ENCODE measurements at places on chromosomes 5 and 9. TPM values are rescaled to one million over a fixed set of nuclear protein-coding genes. Genes with fewer than 3 reads are reported as not detected.

GRCh38 chr5:158922816-158923215 lies 176.9 kb downstream of the EBF1 start:
- DNase-seq = no peak

- DNase-seq = no peak
These were observed 998.8 kb downstream of the MAT2B start for GRCh38 chr5:164504141-164504772.

DNA sequence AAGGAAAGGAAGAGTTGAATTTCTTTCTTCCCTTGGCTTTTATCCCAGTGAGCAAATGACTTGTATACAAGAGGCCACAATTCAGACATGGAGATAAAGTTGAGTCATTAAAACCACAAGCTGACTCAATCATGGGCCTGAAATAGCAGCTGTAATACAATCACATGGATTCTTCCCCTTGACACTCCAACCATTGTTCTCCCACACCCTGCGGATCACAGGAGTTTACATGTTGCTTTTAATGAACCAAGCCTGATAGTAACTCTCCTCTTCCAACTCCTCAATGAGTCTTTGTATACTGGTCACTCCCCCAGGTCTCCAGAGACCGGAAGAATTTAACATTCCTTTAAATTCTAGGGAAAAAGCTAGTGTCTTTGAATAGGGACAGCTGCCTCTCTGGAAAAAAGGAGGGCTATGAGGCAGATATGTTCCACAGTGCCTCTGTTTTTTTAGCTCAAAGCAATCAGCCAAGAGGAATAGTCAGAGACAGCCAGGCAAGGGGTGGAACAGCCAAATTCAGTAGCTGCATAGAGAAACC lies 32.4 kb downstream of the PCDHGC5 start:
- no peak for DNase-seq

The NR2F1-AS1 gene
- total RNA-seq = not detected

GRCh38 chr5:64947031-64947430 lies 178.3 kb downstream of the CWC27 start:
- no peak for DNase-seq

The CD14 gene
- 3.3 TPM for total RNA-seq

- peak; percentile 1 for DNase-seq
These were observed 9.9 kb upstream of the TRIM36 start for GRCh38 chr5:115179394-115180164.

DNA sequence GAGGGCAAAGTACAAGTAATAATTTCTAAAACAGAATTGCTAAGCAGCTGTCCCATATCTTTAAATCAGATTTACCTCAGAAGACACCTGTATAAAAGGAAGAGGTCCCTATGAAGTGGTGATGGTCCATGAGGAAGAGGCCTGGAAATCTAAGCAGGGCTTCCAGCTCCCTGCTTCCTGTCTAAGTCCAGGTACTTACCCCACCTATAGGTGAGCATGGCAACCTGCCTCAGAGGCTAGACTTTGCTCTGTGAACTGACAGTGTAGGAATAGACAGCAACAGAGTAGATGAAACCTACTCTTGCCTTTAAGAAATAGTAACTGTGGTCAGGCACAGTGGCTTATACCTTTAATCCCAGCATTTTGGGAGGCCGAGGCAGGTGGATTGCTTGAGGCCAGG lies 55.8 kb upstream of the ARRDC3 start:
- no peak for DNase-seq

GRCh38 chr5:7927466-7928375 lies 58.8 kb downstream of the MTRR start:
- DNase-seq = no peak

The PCSK5 gene
- 1.6 TPM for total RNA-seq

GRCh38 chr5:158529454-158529853 lies 570.3 kb downstream of the EBF1 start:
- no peak for DNase-seq

The BAG1 gene
- total RNA-seq = 83.6 TPM

Data from CD8-positive, alpha-beta memory T cell (primary cell).